ENCODE measurements at places on chromosomes 3 and 15.
A peak's percentile ranks its signal among the peaks of the same experiment; 100 is the strongest.

- DNase-seq = no peak
These were observed 533.4 kb downstream of the NTRK3 start for GRCh38 chr15:87722941-87723691.

DNA sequence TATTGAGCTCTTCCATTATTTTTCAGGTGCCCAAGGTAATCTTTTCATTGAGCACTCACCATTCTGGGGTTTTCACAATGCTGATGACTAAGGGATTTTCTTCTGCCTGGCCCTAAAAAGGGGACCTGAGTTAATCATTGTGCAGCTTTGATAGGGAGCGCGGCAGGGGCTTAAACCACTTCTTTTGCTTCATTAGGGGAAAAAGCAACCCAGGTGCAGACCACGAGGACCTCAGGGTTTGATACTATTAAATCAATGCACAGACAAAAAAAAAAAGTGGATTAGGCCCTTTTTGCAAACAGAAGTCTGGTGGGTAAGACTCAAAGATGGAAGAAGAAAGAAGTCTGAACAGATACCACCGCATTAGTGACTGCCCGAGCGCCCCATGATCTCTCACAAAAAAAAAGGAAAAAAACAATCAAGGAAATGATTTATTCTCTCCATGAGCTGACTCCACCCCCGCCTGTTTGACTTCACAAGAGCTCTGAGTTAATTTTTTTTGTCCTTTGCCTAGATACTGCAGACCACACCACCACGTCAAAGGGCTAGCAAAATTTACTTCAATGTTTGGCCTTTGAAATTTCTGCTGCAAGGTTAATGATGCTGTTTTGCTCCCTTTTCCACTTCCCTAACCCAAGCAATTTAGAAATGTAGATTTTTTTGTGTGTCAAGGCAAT is 78.0 kb upstream of the FEZF2 start:
- DNase-seq = no peak

DNA sequence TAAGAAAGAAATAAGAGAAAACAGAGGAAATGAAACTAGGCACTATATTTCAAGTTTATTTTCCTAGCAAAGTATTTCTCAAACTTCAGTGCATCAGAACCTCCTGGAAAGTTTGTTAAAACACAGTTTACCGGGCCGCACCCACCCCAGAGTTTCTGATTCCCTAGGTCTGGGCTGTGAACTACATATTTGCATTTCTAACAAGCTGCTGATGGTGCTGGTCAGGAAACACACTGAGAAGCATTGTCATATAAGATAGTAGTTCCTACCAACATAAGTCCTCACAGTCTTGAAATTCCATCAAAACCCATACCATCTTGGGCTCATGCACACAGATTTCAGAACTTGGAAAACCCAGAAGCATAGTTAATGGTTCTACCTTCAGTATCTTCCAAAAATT is 8.3 kb downstream of the SLC9A9 start:
- DNase-seq = no peak

GRCh38 chr3:82033186-82033585 is 271.7 kb upstream of the GBE1 start:
- DNase-seq = no peak

DNA sequence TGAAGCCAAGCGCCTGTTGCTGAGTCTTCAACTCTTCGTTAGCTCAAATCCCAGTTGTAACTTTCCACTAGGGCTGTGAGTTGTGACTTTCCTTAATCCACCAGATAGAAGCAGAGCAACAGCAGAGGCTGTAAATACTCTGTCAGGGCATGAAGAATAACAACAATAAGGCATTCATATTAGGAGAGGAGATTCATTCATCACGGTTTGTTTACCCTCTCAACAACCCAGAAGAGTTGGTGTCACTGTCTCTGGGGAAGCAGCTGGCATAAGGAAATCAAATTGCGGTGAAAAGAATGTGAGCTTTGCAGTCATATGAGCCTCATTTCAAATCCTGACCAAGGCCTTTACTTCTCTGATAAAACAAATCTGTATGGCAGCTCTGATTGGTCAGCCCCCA is 184.8 kb downstream of the SHQ1 start:
- no peak for DNase-seq

- no peak for DNase-seq
These were observed 45.4 kb downstream of the BTD start for GRCh38 chr3:15646851-15647511.

- no peak for DNase-seq
These were observed 6.8 kb upstream of the POLG start for GRCh38 chr15:89341316-89342005.

DNA sequence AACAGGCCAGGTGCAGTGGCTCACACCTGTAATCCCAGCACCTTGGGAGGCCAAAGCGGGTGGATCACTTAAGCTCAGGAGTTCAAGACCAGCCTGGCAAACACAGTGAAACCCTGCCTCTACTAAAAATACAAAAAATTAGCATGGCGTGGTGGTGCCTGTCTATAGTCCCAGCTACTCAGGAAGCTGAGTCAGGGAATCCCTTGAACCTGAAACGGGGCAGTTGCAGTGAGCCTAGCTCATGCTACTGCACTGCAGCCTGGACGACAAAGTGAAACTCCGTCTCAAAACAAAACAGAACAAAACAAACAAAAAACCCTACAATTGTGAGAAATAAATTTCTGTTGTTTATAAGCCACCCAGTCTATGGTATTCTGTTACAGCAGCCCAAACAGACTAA is 94.7 kb downstream of the PIK3CB start:
- no peak for DNase-seq

- DNase-seq = no peak
These were observed 346.3 kb upstream of the UMPS start for GRCh38 chr3:124383846-124384466.

GRCh38 chr3:191566469-191566868 is 105.5 kb downstream of the PYDC2 start:
- DNase-seq = no peak

DNA sequence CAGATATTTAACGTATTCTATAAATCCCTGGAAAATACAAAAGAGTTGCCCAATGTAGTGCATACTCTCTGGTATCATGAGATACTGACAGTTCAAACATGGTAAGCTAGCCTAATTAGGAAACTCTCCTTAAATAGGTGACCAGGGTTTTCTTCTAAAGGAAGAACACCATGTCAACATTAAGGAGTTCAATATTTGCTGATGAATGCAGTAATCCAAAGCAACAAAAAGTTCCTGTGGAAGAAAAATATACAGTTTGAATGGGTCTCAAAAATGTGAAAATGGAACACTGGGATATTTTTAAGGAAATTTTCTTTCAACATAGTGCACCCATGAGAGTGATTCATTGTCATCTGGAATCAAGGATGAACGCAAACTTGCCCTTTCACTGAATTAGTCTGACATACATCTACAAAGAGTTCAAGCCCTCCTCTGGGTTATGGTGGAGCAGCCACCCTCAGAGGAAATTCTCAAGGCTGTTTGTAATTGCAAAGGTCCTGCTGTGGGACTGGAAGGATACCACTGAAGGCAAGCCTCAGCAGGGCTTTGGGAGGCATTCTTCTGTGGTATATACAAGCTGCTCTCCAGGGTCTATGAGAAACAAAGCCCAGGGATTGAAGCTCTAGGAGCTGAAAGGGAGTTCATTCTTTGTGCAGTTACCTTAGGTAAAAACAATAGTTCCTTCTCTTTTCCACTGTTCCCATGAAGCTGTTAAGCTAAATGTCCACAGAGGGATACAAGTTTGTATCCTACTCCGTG is 700.3 kb downstream of the TUSC7 start:
- no peak for DNase-seq

DNA sequence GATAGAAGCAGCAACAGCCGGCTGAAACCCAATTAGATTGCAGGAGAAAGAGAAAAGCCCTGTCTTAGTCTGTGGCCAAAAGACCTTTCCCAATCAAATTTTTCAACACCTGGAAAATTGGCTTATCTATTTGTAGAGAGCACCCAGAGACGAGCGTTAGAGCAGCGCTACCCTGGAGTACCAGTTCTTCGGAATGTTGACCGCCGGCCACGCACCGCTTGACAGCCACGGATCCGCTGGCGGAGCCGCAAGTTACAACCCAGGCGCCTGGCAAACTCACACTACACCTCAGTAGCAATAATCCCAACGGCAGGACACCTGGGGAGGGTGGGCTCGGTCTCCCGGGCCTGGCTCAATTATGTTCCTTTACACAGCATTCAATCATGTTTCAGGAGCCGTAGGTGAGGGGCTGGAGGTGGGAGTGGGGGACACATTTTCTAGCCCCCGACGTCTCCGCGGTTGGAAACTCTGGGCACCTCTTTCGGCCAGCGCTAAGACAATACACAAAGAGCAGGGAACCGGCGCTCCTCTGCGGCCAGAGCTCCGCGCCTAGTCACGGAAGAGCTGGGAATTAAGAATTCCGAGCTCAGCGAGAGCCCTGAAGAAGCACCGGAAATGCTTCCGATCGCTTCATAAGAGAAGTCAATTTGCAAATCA is 1.2 kb downstream of the MB21D2 start:
- DNase-seq = no peak

DNA sequence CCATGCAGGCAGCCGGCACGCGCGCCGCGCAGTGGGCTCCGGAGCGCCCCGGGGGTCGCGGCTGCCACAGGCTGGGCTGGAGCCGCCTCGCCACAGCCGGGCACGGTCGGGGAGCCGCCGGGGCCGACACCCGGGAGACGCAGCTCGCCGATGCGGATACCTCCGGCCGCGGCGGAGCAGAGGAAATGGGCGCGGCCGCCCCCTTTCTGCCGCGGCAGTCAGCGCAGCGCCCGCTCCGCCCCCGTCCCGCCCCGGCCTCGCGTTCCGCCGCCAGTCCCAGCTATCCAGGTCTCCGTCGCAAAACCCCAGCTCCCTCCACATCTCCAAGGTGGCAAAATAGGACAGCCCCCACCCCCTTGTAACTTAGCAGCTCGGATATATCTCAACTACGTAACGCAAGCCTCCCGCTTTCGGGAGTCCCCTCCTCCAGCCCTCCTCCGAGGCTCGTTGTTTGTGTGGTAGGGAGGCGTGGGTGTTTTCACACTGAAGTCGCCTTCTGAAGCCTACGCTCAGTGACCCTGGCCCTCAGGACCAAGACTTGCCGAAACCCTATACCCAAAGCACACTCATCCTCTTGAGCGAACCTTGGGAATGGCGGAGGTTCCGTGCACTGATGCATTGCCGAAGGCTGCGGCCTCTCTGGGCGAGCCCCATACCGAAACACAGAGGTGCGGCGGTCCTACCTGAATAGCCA is at the start of gene SH3BP5:
TSS of gene SH3BP5 (minus strand) at position 182 of the 694 bp plus-strand sequence. CDS start at position 4, 178 bp downstream.
- peak; percentile 72 for DNase-seq

- DNase-seq = no peak
These were observed 630.9 kb downstream of the PYDC2 start for GRCh38 chr3:192091831-192092230.

DNA sequence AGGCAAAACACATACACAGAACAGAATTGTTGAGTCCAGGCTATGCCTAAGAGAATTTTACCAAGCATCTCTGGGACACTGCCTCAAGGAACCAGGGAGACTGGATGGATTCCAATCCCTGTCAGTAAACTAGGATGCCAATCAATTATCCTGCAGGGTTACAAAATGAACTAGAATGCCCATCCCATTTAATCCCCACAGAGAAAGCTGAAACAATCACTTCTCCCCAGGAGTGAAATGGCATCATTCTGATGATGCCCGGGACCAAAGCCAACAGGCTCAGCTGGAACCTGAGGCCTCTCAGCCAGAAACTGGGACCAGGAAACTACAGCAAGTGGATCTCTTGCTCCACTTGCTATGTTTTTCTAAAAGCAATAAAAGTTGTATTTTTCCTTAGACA is 130.0 kb upstream of the TJP1 start:
- DNase-seq = no peak

- DNase-seq = no peak
These were observed 257.8 kb downstream of the EBLN2 start for GRCh38 chr3:73319179-73319769.

GRCh38 chr15:68608844-68609232 is 30.0 kb downstream of the CORO2B start:
- no peak for DNase-seq

DNA sequence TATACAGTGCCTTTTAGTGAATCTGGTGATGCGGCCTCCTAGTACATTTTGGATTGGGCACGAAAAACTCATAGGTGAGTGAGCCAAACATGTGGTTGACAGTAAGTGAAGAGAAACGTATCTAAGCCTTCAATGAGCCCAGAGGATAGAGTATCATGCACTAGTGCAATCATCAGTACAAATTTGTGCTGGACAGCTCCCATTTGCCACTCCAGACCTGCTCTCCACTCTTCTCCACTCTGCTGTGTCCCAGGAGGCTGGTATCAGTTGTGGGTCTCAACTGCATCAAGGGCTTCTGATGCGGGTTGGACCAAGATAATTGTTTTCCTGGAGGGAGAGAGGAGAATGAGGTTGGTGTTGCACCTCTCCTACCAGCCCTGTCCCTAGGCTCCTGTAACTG is 9.1 kb upstream of the RASGRF1 start:
- DNase-seq = no peak

- no peak for DNase-seq
These were observed 12.2 kb upstream of the POLR2M start for GRCh38 chr15:57694279-57694678.

GRCh38 chr3:61768284-61769037 is 207.1 kb downstream of the PTPRG start:
- DNase-seq = no peak

DNA sequence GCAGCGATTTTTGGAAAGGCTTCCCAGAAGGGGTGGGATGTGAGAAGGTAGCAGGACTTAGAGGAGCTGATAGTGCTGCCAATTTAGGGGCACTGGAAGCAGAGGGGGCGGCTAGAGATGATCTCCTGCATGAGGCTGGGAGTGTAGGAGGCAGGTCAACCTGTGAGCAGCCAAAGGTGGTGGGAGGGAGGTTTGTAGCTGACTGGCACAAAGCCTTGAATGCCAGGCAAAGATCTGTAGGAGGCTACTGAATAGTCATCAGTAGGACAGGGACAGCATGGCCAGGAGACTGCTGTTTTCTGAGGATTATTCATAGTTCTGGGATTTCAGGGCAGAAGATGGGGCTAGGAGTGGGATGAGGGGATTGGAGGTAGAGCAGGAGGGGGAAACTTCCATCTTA is 2.2 kb downstream of the SCAMP5 start:
- DNase-seq = no peak

DNA sequence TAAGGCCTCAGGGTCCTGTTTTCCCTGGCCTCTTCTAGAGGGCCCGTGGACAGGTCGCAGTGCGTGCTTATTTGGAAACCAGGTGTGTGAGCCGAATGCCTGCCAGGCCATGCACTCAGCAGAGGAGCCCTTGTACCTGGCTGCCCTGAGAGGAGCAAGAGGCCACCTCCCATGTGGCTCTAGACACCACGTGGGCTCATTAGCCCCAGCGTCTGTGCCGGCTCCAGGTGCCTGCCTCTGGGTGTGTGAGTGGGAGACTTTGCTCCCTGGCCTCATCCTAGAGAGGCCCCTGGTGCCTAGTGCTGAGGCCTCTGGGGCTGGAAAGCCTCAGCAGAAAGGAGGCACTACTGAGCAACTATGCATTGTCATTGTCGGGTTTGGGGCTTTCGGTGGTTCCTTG is 50.4 kb downstream of the KLF13 start:
- no peak for DNase-seq

- DNase-seq = no peak
These were observed 8.8 kb downstream of the SNTN start for GRCh38 chr3:63661242-63661641.
